Motor neuron (in vitro differentiated cells): ENCODE measurements at places on chromosomes 2 and 18. TPM values are rescaled to one million over a fixed set of nuclear protein-coding genes. Genes with fewer than 3 reads are reported as not detected.
A peak's percentile ranks its signal among the peaks of the same experiment; 100 is the strongest.

- no peak for ATAC-seq
Measured at GRCh38 chr2:8622199-8622911, 59.5 kb upstream of the ID2 start.

Gene TUBB8B
- total RNA-seq = 0.59 and 0.63 TPM in 2 replicates

GRCh38 chr2:33118651-33119050 lies 171.9 kb downstream of the LTBP1 start:
- no peak for ATAC-seq

Gene PARD3B
- 7.8 and 10.1 TPM in 2 replicates for total RNA-seq

DNA sequence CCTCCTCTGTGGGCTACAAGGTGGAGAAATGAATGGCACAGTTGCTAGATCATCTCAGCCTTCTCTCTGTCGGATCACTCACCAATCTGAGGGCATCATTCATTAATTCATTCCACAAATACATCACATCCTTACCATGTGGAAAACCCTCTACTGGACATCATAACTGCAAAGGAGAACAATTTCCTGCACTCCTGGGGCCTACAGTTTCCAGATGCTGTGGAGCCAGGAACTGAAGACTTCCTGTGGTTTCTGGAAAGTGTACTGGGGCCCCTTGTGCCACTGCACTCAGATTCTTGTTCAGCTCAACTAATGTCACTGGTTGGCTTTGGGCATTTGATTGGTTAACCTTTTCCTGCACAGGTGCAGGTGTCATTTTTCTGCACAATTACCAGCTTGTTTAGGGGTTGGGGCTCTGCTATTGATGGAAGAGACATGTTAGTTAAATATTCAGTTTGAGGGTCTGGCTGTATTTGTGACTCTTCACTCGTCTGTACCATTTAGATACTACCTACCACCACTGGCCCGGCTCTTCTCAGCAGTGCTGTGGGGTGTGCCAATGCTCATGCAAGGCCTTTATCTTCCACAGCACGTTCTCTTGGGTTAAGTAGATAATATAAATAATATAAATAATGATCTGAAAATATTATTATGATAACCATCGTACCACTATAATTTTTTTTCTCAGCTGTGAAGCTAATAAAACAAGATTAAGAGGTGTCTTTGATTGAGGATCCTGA lies 427.3 kb downstream of the TSN start:
- no peak for ATAC-seq

GRCh38 chr2:183014005-183014404 lies 24.3 kb downstream of the NCKAP1 start:
- ATAC-seq = no peak

- ATAC-seq = no peak
Measured at GRCh38 chr2:98412751-98413458, 31.8 kb upstream of the INPP4A start.

GRCh38 chr2:230441227-230441897 lies 25.4 kb downstream of the SP100 start:
- ATAC-seq = peak; percentile 63
